ENCODE measurements at places on chromosomes 16 and 17.

DNA sequence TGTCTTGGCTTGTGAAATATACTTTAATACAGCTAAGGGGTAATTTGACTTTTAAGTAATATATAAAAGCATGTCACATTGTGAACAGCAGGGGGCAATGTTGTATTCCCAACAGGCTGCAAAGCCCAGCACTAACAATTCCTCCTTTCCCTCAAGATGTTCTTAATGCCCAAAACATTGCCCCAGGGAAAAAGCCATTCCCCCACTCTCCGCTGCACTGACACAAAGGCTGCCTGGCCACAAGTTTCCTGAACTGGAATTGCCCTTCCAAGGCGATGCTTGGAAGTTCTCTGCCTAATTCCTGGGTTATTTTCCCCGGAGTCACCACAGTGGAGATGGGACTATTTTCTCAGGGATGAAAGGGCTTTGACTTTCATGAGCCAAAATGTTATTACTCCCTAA, 27.2 kb downstream of the CLEC16A start:
- DNase-seq: peak; percentile 63

DNA sequence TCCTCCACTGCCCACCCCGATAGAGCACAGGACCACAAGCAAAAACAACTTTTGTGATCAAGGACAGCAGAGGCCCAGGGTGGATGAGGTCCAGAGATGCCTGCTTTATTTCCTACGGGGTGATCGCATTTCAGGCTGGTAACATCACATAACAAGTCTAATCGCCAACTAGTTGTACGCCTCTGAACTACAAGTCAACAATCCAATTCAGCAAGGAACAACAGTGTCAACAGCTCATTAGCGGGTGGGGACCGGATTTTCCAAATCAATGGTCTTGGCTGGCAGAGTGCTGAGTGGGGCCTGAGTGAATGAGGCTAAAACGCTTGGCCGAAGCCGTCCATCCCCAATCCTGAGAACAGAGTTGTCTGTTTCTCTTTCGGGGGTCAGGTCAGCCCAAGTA, 17.1 kb downstream of the MRM3 start:
- DNase-seq: no peak

DNA sequence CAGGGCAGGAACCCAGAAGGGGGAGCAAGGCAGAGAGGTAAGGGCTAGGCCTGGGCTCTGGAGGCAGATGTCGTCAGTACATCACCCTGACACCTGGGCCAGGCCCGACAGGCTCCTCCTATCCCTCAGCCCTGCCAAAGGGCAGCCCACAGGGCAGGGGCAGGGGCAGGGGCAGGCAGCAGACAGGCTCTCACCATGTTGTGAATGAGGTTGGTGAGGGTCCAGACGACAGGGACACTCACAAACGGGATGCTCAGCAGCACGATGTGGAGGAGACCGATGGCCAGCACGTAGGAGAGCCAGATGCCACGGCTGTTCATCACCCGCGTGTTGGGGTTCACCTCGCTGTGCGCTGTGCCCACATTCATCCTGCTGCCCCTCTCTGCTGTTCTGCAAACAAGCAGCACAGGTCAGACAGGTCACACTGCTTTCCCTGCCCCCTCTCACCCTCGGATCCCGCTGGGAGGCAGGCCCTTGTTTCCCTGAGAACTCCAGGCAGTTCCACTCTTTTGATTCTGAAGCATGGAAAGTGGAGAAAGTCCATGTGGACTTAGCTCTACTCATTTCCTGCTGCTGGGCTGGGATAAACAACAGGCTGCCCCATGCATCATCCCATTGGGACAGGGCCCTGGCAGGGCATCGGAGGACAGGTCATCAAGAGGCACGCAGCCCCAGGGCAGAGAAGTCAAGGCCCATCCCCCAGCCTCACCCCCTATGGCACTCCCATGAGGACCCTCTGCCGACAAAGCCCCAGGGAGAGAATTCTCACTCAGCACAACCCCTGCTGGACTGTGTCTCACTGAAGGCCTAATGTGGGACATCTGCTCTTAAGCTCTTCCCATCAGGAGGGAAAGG, 3.3 kb downstream of the ORMDL3 start:
- no peak for DNase-seq

DNA sequence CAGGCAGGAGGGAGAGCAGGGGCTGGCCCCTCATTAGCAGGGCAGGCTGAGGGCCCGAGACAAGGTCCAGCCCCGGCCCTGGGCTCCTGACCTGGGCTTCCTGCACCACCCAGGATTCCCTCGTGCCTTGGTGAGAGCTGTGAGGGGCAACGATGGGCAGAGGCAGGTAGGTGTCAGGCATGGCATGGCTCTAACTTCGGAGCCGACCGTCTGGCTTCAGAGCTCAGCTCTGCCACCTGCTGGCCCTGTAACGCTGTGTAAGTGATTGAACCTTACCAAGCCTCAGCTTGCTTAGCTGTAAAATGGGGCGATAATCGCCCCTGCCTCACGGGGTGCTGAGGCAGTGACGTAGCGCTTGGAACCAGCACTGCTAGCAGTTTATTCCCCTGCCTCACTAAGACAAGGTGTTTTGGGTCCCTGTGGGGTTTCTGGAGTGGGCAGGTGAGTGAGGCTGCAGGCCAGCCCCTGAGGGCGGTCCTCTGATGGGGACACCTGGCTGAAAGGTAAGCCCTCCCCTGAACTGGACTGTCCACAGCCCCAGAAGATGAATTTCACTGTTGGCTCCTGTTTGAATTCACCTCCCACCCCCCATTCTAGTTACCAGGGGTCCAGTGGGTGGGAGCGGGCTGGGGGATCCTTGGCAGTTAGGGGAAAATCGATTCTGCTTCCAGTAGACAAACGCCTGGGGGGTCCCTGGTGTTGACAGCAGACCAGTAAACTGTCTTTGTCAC, 184.8 kb upstream of the GSE1 start:
- peak; percentile 49 for DNase-seq

Data from LoVo (cell line).